ENCODE measurements at places on chromosomes 2 and 18. TPM values are rescaled to one million over a fixed set of nuclear protein-coding genes. Genes with fewer than 3 reads are reported as not detected.

The SETBP1 gene
- total RNA-seq, result 1.8 TPM

The SLC23A3 gene
- 4.4 TPM for total RNA-seq

The DSC1 gene
- 0.71 TPM for total RNA-seq

The OR6B2 gene
- total RNA-seq, result not detected

The ANKRD44 gene
- total RNA-seq, result 240 TPM

The UGT1A7 gene
- not detected for total RNA-seq

The NYAP2 gene
- total RNA-seq, result not detected

- H3K27ac ChIP-seq, result no peak overlapping the region
- H3K36me3 ChIP-seq, result no peaks in the 10 kb centered on the region
- DNase-seq, result no peak
- no peaks in the 10 kb centered on the region for H3K4me1 ChIP-seq
- H3K27me3 ChIP-seq, result peaks cover 46% of the 10 kb centered on the region
Measured at GRCh38 chr18:58868440-58868839, 3.8 kb downstream of the ZNF532 start.

DNA sequence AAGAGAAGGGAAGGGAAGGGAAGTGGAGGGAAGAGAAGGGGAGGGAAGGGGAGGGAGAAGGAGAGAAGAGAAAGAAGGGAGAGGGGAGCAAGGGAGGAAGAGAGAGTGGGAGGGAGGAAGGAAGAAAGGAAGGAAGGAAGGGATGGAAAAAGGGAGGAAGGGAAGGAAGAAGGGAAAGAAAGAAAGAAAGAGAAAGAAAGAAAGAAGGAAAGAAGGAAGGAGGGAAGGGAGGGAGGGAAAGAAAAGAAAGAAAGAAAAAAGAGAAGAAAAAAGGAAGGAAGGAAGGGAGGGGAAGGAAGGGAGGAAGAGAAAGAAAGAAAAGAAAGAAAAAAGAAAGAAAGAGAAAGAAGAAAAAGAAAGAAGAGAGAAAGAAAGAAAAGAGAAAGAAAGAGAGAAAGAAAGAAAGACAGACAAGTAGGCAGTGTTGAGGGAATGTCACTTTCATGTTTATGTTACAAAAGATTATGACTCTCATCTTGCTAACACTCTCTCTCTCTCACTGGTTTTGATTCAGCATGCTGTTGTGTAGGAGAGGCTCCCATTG lies 58.0 kb upstream of the ZNF804A start:
- no peaks in the 10 kb centered on the region for H3K27me3 ChIP-seq
- no peak overlapping the region for H3K27ac ChIP-seq
- H3K36me3 ChIP-seq, result no peaks in the 10 kb centered on the region
- H3K4me3 ChIP-seq, result no peak overlapping the region

DNA sequence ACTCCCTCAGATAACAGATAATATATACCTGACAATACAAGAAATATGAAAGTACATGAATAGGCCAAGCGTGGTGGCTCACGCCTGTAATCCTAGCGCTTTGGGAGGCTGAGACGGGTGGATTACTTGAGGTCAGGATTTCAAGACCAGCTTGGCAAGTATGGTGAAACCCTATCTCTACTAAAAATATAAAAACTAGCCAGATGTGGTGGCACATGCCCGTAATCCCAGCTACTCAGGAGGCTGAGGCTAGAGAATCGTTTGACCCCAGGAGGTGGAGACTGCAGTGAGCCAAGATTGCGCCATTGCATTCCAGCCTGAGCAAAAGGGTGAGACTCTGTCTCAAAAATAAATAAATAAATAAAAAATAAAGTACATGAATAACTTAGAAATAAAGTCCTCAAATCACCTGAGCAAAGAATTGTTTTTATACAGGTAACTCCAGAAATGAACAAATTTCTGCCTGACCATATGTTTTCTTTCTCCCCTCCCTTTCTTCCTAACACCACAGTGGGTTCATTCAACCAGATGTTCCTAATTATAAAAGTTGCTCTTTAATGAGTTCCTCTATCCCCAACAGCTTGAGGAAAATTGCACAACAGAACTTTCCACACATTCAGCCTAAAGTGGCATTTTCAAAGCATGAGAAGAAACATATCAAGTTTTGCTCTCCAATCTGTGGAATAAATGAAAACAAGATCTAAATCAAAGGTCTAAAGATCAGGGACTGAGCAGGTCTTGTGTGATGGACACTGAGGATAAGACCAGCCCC lies 33.6 kb upstream of the AP1S3 start:
- no peak overlapping the region for H3K4me3 ChIP-seq
- peaks cover 11% of the 10 kb centered on the region for H3K4me1 ChIP-seq
- no peak overlapping the region for H3K27ac ChIP-seq
- DNase-seq, result no peak

DNA sequence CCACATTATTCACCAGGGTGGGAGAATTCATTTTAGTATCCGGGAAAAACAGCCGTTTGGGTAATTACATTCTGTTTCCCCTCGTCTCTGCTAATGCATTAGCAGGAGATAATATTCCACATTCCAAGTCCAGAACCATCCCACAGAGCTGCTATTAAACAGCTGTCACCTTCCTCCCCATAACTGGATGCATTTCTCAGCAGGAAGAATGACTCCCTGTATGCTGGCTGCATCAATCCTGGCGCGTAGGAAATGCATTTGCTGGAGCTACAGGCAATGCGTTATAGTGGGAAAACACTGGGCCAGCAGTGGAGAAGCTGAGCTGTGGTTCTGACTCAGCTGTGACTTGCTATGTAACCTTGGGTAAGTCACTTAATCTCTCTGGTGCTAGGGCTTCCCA lies 246.0 kb downstream of the CLIP4 start:
- H3K4me1 ChIP-seq, result peaks cover 1% of the 10 kb centered on the region
- H3K27me3 ChIP-seq, result peaks cover 10% of the 10 kb centered on the region
- no peak overlapping the region for H3K27ac ChIP-seq
- no peak overlapping the region for H3K4me3 ChIP-seq
- no peaks in the 10 kb centered on the region for H3K36me3 ChIP-seq

DNA sequence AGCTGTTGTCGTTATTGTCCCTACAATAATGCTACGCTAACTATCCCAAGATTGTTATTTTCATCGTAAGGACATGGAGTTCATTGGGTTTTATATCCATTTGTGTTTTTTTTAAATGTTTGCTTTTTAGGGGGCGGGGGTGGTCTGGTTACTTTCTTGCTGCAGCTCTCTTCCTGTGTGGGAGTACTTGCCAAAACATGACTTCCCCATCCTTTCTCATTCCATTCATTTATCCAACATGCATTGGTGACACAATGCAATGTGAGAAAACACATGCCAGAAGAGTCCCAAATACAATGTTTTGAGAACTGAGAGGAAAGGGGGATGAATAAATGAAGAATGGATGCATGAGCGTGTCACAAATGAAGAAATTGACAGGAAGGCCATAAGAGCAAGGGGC lies 55.9 kb downstream of the E2F6 start:
- H3K27me3 ChIP-seq, result peaks cover 19% of the 10 kb centered on the region
- no peak overlapping the region for H3K27ac ChIP-seq
- H3K4me3 ChIP-seq, result no peak overlapping the region

- no peak for DNase-seq
- H3K4me1 ChIP-seq, result peaks cover 14% of the 10 kb centered on the region
- no peak overlapping the region for H3K4me3 ChIP-seq
- peaks cover 2% of the 10 kb centered on the region for H3K27me3 ChIP-seq
Measured at GRCh38 chr2:128755695-128756364, 437.2 kb upstream of the HS6ST1 start.

DNA sequence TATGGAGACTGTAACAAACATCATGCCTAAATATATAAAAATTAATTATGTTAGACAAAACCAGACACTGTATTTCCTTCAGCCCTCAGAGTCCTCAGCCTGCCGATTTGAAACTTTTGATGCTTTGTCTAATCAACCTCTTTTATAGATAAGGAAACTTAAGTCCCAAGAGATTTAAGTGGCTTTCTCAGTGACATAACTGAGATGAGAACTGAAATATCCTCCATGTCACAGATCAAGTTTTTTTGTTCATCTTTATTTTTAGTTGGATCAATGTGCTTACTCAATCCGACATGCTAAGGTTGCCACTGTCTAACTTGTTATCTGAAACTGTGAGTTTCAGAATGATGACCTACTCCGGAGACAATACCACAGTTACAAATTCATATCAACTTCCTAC lies 72.3 kb downstream of the BARD1 start:
- peaks cover 26% of the 10 kb centered on the region for H3K36me3 ChIP-seq
- no peak for DNase-seq
- H3K27ac ChIP-seq, result no peak overlapping the region
- H3K4me1 ChIP-seq, result peaks cover 6% of the 10 kb centered on the region
- no peak overlapping the region for H3K4me3 ChIP-seq

- no peaks in the 10 kb centered on the region for H3K36me3 ChIP-seq
- no peaks in the 10 kb centered on the region for H3K4me1 ChIP-seq
- no peak overlapping the region for H3K27ac ChIP-seq
- H3K27me3 ChIP-seq, result peaks cover 13% of the 10 kb centered on the region
- H3K4me3 ChIP-seq, result no peak overlapping the region
- DNase-seq, result no peak
Measured at GRCh38 chr2:177998006-177998405, 74.6 kb downstream of the PDE11A start.

DNA sequence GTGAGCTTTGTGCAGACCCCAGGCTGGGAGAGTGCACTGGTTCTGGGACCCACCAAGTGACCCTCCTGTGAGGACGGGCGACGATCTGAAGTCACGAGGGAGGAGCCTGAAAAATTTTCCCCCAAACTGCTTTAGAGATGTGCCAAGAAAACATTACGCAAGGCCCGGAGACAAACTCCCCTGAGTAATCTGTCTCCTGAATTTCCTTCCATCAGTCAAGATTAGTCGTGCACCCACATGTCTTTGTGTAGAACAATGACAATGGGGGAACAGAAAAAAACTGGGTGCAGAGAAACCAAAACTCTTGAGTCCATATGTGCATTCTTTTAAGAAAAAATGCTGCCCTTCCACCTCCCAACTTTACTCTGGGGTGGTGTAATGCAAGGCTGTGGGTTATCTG lies 12.6 kb upstream of the NCK2 start:
- no peak overlapping the region for H3K27ac ChIP-seq
- peaks cover 8% of the 10 kb centered on the region for H3K36me3 ChIP-seq
- DNase-seq, result no peak
- H3K27me3 ChIP-seq, result no peaks in the 10 kb centered on the region
- peaks cover 28% of the 10 kb centered on the region for H3K4me1 ChIP-seq
- no peak overlapping the region for H3K4me3 ChIP-seq

- no peak overlapping the region for H3K4me3 ChIP-seq
- H3K27ac ChIP-seq, result no peak overlapping the region
- no peaks in the 10 kb centered on the region for H3K27me3 ChIP-seq
- DNase-seq, result no peak
Measured at GRCh38 chr2:57877811-57878170, 168.8 kb upstream of the VRK2 start.

DNA sequence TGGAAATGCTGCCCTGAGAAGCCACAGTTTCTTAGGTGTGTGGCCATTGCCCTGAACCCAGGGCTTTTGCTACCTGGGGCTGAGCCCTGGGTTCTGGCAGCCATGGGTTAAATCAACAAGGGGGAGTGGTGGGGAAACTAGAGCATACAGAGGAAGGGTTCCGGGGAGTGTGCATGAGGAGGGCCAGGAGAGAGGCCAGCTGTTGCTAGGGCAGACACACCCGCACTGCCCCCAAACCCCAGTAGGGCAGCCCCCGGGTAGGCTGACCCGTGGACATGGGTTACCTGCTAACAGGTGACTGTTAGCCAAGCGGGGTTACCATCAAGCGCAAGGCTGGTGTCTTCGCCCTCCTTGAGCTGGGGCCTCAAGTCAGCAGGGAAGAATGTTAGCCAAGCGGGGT lies 14.8 kb upstream of the ARHGEF4 start:
- peaks cover 16% of the 10 kb centered on the region for H3K4me1 ChIP-seq
- no peaks in the 10 kb centered on the region for H3K36me3 ChIP-seq
- peak overlapping the region; percentile 45 for H3K27ac ChIP-seq

GRCh38 chr2:182280118-182280517 lies 146.7 kb downstream of the PDE1A start:
- no peaks in the 10 kb centered on the region for H3K4me1 ChIP-seq
- no peak for DNase-seq
- H3K36me3 ChIP-seq, result no peaks in the 10 kb centered on the region

DNA sequence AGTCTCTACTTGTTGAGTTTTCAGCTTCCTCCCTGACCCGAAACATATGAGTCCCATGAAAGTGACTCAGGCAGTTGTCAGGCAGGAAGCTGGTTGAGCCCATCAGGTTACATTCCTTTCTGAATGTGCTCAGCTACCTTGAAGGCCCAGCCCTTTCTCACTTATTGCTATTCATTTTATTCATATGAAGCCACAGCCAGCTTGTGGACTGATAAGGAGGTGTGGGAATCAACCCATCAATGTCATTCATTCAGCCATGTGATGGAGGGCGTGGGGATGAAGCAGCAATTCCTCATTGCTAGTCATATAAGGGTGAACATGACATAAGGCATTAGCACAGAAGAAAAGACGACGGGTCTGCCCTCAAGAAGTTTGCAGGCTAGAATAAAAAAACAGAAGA lies 5.3 kb upstream of the VPS4B start:
- H3K4me1 ChIP-seq, result peaks cover 10% of the 10 kb centered on the region
- H3K27ac ChIP-seq, result no peak overlapping the region
- peaks cover 1% of the 10 kb centered on the region for H3K36me3 ChIP-seq
- H3K4me3 ChIP-seq, result no peak overlapping the region
- peaks cover 35% of the 10 kb centered on the region for H3K27me3 ChIP-seq

GRCh38 chr2:70902067-70902442 lies 33.6 kb upstream of the ATP6V1B1 start:
- DNase-seq, result no peak
- H3K4me3 ChIP-seq, result peak overlapping the region; percentile 9
- H3K27me3 ChIP-seq, result peaks cover 95% of the 10 kb centered on the region
- no peak overlapping the region for H3K27ac ChIP-seq
- peaks cover 16% of the 10 kb centered on the region for H3K4me1 ChIP-seq
- H3K36me3 ChIP-seq, result no peaks in the 10 kb centered on the region

DNA sequence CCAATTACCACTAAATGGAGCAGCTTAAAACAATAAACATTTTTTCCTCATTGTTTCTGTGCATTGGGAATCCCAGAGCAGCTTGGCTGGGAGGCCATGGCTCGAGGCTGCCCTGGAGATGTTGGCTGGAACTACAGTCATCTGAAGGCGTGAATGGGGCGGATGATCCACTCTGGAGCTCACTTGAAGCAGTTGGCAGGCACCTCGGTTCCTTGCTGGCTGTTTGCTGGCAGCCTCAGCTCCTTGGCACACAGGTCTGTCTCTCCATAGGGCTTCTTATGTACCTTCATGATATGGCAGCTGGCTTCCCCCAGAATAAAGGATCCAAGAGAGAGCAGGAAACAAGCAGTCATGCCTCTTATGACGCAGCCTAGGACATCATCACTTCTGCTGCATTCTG lies 227.0 kb upstream of the COPS8 start:
- no peaks in the 10 kb centered on the region for H3K4me1 ChIP-seq
- H3K36me3 ChIP-seq, result no peaks in the 10 kb centered on the region
- H3K4me3 ChIP-seq, result no peak overlapping the region
- H3K27ac ChIP-seq, result no peak overlapping the region
- DNase-seq, result no peak

Data from activated naive CD8-positive, alpha-beta T cell treated with anti-CD3 and anti-CD28 coated beads, Interleukin-2, amount 10 ng/mL, durations not matched to agents 7 days and 5 days (primary cell).